Activated naive CD8-positive, alpha-beta T cell treated with anti-CD3 and anti-CD28 coated beads, Interleukin-2, amount 10 ng/mL, durations not matched to agents 7 days and 5 days (primary cell): ENCODE measurements at places on chromosomes 6 and 20. TPM values are rescaled to one million over a fixed set of nuclear protein-coding genes. Genes with fewer than 3 reads are reported as not detected.

GRCh38 chr20:15475483-15475882 is 1097.8 kb downstream of the KIF16B start:
- no peaks in the 10 kb centered on the region for H3K4me1 ChIP-seq
- H3K4me3 ChIP-seq, result no peak overlapping the region
- no peaks in the 10 kb centered on the region for H3K27me3 ChIP-seq
- no peak for DNase-seq
- no peak overlapping the region for H3K27ac ChIP-seq

- peaks cover 38% of the 10 kb centered on the region for H3K27me3 ChIP-seq
- no peaks in the 10 kb centered on the region for H3K36me3 ChIP-seq
- no peak for DNase-seq
- peaks cover 10% of the 10 kb centered on the region for H3K4me1 ChIP-seq
- H3K4me3 ChIP-seq, result no peak overlapping the region
These were observed 70.9 kb downstream of the SNX5 start for GRCh38 chr20:17897566-17898307.

Gene DPPA5
- not detected for total RNA-seq

DNA sequence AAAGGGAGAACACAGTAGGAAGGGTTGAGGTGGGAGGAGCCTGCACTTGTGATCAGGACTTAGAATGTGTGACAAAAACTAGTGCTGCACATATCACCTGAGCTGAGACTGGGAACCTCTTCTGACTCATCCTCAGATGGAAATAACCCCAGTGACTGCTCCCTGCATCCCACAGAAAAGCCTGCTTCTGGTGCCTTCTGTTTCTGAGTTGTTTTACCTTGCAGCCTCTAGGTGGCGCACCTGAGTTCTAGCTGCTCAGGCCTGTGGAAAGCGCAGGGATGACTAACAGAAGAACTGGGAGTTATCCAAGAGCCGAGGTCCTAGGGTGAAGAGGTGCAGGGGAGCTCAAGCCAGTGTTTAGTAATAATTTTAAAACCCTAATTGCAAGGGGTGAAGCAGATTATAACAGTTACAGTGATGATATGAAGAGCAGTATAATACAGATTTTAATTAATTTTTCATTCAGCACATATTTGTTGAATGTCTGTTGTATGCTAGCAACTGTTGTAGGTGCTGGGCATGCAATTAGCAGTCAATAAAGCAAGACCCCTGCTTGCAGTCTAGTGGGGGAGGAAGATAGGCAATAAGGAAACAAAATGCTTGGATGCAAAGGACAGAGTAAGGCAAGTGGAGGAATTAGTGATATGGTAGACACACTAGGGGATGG is 302.5 kb downstream of the DHX35 start:
- no peak overlapping the region for H3K27ac ChIP-seq
- DNase-seq, result peak; percentile 48
- H3K4me1 ChIP-seq, result no peaks in the 10 kb centered on the region
- no peaks in the 10 kb centered on the region for H3K36me3 ChIP-seq

DNA sequence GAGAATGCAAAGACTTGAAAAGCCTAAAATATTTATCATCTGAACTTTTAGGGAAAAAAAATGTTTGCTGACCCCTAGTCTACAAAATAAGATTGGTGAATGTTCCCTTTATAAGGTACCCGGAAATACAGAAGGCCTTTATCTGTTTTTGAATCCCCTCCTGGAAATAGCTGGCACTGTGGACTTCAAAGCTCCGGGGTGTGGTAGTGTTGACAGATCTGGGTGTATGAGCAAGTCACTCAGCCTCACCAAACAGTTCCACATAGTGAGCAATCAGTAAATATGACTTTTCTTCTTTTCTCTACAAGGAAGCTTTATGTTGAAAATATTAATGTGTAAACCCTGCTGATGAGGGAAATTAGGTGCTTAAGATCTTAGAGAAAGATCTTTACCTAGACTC is 29.2 kb upstream of the HTR1B start:
- no peak overlapping the region for H3K4me3 ChIP-seq
- H3K27me3 ChIP-seq, result no peaks in the 10 kb centered on the region
- no peak for DNase-seq
- H3K27ac ChIP-seq, result no peak overlapping the region
- H3K36me3 ChIP-seq, result no peaks in the 10 kb centered on the region

GRCh38 chr6:121338956-121339355 is 4.7 kb upstream of the TBC1D32 start:
- H3K27me3 ChIP-seq, result peaks cover 3% of the 10 kb centered on the region
- no peaks in the 10 kb centered on the region for H3K36me3 ChIP-seq
- DNase-seq, result no peak
- H3K27ac ChIP-seq, result no peak overlapping the region

Gene FABP7
- not detected for total RNA-seq

Gene GABRR2
- total RNA-seq, result 0.74 TPM

Gene PTPRK
- total RNA-seq, result 5.0 TPM

DNA sequence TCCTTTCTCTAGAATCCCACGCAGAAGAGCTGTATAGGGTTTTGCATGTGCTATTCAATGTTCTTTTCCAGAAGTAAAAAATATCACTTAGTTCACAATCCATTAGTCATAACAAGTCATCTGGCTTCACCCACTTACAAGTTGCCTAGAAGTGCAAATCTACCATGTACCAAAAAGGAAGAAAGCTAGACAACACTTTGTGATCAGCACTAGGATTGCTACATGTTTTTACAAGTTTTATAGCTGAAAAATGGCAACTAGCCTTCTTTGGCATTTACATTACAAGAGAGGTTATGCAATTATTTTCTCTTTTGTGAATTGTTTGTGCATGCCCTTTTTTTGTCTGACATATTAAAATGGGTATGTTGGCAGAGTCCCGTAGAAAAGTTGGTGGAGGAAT is 85.6 kb upstream of the PTPRK start:
- no peak overlapping the region for H3K4me3 ChIP-seq
- DNase-seq, result no peak
- no peaks in the 10 kb centered on the region for H3K4me1 ChIP-seq
- no peaks in the 10 kb centered on the region for H3K36me3 ChIP-seq

- H3K27me3 ChIP-seq, result no peaks in the 10 kb centered on the region
- no peaks in the 10 kb centered on the region for H3K36me3 ChIP-seq
- no peaks in the 10 kb centered on the region for H3K4me1 ChIP-seq
- no peak overlapping the region for H3K4me3 ChIP-seq
These were observed 27.3 kb upstream of the FOXA2 start for GRCh38 chr20:22611636-22612035.

GRCh38 chr20:31822421-31823330 is 3.5 kb downstream of the MYLK2 start:
- peak; percentile 86 for DNase-seq
- no peaks in the 10 kb centered on the region for H3K36me3 ChIP-seq
- H3K27me3 ChIP-seq, result peaks cover 6% of the 10 kb centered on the region
- no peak overlapping the region for H3K27ac ChIP-seq

Gene LY6G6D
- not detected for total RNA-seq

DNA sequence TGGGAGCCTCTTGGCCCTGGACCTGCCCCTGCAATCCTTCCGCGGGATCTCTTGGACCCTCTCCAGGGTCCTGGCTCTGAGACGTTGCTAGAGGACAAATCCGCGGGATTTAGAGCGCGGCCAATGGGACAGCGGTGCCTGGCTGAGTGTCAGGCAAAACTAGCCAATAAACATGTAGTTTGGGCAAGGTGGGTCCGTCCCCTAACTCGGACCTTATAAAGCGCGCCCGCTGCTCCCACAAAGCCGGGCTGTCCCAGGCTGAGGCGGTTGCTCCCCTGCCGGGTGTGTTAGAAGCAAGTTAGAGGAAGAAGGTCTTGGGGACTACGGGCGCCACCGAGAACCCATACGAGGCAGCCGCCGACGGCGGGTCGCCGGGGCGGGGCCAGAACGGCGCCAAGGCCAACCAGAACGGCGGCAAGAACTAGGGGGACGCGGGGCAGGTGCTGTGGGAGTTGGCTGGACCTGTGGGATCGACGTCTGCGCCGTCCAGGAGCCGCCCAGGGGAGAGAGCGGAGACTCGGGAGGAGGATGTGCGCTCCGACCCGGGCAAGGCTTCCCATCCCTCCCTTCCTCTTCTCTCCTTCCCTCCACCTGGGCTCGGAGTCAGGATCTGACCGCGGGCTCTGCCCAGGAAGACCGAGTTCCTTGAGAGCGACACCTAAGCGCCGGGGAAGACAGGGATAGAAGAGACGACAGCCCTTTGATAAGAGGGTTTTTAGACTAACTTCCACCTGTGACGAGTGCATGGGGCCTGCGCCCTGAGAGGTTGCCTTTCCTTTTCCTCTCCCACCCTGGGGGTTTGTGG is 6.5 kb upstream of the TMEM14A start:
- no peak overlapping the region for H3K4me3 ChIP-seq
- H3K4me1 ChIP-seq, result peaks cover 3% of the 10 kb centered on the region
- peaks cover 8% of the 10 kb centered on the region for H3K27me3 ChIP-seq
- H3K36me3 ChIP-seq, result peaks cover 3% of the 10 kb centered on the region

DNA sequence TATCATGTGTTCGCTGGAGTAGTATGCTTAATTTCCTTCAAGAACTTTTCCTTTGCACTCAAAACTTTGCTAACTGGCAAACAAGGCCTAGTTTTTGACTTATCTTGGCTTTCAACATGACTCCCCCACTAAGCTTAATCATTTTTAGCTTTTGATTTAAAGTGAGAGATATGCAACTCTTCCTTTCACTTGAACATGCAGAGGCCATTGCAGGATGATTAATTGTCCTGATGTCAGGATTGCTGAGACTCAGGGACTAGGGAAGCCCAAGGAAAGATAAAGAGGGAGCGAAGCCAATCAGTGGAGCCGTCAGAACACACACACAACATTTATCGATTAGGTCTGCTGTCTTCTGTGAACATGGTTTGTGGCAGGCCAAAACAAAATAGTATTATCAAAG is 491.4 kb downstream of the CBLN4 start:
- no peak overlapping the region for H3K4me3 ChIP-seq

- peak overlapping the region; percentile 74 for H3K4me3 ChIP-seq
- DNase-seq, result no peak
- peaks cover 63% of the 10 kb centered on the region for H3K27me3 ChIP-seq
- H3K36me3 ChIP-seq, result peaks cover 2% of the 10 kb centered on the region
- no peak overlapping the region for H3K27ac ChIP-seq
These were observed 1.3 kb upstream of the RNF217 start for GRCh38 chr6:124960757-124961463.

DNA sequence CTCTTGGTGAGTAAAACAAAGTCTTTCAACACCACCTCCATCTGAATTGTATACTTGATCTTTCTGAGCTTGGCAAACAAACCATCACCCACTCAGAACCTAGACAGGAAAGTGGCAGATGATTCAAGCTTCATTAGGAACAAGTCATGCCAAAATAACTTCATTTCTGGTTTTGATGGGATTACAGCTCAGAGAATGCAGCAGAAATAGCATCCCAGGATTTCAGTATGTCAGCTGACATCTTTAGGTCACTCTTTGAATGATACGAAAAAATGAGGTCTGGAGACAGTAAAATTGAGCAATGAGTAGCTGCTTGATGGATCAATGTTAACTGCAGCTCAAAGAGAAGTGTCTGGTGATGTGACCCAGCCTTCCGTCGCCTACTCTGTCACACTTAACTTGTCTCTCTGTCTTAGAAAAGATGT is 92.4 kb downstream of the GJA10 start:
- no peak overlapping the region for H3K4me3 ChIP-seq
- peaks cover 62% of the 10 kb centered on the region for H3K4me1 ChIP-seq

DNA sequence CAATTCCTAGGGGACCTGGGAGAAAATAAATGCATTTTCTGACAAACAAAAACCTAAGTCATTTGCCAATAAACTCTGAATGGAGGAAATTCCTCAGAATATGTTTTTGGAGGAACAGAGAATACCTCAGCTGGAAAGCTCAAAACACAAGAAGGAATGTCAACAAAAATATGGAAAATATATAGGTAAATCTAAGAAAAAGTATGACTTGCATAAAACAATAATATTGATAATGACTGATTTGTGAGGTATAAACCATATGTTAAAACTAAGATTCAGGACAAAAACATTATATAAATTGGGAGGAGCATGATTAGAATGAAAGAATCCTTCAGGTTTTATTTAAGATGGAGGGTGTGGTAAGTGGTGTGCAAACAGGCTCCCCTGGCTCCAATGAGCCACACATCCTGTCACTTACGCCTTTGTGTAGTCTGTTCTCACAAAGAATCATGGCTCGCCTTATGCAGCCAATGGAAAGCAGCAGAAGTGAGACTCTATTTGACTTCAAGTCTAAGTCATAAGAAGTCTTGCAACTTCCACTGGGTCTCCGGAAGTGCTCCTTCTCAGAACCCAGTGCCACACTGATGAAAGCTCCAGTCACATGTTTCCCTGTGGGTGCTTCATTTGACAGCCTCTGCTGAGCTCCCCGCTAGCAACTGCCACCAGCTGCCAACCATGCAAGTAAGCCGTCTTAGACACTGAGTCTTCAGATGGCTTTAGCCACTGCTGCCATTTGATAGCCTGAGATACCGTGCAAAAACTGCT is 8.1 kb downstream of the CFAP61 start:
- H3K36me3 ChIP-seq, result no peaks in the 10 kb centered on the region
- no peak for DNase-seq
- H3K27me3 ChIP-seq, result peaks cover 23% of the 10 kb centered on the region
- H3K4me3 ChIP-seq, result no peak overlapping the region
- H3K4me1 ChIP-seq, result no peaks in the 10 kb centered on the region

DNA sequence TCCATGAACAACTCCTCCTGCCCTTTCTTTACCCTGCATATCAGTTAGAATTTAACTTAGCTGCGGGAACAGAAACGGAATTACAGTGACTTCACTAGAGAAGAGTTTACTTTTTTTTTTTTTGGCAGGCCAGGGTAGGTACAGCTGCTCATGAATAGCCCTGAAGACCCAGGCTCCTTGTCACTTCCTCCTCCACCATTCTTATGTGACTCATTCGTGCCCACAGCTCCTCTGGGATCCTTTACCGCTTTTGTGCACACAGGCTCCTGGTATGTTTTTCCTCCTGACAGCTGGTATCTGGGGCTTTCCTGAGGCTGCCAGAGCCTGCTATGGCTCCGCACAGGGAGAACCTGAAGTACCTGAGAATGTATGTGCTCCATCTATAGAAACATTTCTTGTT is 3.9 kb upstream of the KCNS1 start:
- no peak overlapping the region for H3K4me3 ChIP-seq
- no peaks in the 10 kb centered on the region for H3K36me3 ChIP-seq
- peaks cover 4% of the 10 kb centered on the region for H3K4me1 ChIP-seq
- DNase-seq, result no peak

- H3K27me3 ChIP-seq, result no peaks in the 10 kb centered on the region
- DNase-seq, result no peak
- no peak overlapping the region for H3K27ac ChIP-seq
These were observed 17.7 kb downstream of the SENP6 start for GRCh38 chr6:75619230-75619899.

GRCh38 chr6:73565767-73566485 is 45.1 kb upstream of the EEF1A1 start:
- H3K27me3 ChIP-seq, result no peaks in the 10 kb centered on the region
- H3K36me3 ChIP-seq, result no peaks in the 10 kb centered on the region
- no peak for DNase-seq
- no peak overlapping the region for H3K27ac ChIP-seq
- no peak overlapping the region for H3K4me3 ChIP-seq
- H3K4me1 ChIP-seq, result peaks cover 2% of the 10 kb centered on the region

Gene GRM1
- not detected for total RNA-seq

Gene FOXF2
- total RNA-seq, result not detected

Gene SCAND1
- total RNA-seq, result 60.9 TPM
